Amygdala (tissue), 56 donors: ENCODE measurements at places on chromosomes 6 and 20.

- no peak for DNase-seq
These were observed 929 bp downstream of the CDH22 start for GRCh38 chr20:46307139-46307998.

DNA sequence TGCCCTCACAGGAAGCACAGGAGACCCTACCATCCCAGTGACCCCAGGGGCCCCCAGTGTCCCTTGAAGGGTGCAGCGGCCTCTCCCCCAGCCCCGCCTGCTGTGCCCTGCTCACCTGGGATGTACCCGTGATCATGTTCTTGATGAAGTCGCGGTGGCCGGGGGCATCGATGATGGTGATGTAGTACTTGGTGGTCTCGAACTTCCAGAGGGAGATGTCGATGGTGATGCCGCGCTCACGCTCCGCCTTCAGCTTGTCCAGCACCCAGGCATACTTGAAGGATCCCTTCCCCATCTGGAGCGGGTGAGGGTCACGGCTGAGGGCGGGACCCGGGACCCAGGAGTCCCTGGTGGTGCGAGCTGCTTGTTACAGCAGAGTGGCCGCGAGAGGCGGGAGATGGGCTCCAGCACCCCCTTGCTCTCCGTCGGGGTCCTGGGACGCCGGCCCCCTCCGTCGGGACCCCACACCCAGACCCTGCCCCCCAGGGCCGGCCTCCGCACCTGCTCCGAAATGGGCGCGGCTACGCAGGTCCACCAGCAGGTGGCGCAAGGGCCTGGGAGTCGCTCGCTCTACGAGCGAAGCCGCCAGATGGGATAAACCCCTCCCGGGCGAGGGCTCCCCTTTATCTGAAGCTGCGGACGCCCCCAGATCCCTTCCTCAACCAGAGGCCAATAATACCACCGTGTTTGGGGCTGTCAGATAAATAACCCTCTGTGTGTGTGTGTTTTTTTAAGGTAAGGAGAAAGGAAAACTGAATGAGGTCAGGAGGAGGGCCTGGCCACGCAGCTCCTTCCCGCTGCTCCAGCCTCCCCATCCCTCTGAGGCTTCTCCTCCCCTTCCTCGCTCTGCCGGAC lies 2.9 kb downstream of the EEF1A2 start:
- peak; percentile 30 for DNase-seq

DNA sequence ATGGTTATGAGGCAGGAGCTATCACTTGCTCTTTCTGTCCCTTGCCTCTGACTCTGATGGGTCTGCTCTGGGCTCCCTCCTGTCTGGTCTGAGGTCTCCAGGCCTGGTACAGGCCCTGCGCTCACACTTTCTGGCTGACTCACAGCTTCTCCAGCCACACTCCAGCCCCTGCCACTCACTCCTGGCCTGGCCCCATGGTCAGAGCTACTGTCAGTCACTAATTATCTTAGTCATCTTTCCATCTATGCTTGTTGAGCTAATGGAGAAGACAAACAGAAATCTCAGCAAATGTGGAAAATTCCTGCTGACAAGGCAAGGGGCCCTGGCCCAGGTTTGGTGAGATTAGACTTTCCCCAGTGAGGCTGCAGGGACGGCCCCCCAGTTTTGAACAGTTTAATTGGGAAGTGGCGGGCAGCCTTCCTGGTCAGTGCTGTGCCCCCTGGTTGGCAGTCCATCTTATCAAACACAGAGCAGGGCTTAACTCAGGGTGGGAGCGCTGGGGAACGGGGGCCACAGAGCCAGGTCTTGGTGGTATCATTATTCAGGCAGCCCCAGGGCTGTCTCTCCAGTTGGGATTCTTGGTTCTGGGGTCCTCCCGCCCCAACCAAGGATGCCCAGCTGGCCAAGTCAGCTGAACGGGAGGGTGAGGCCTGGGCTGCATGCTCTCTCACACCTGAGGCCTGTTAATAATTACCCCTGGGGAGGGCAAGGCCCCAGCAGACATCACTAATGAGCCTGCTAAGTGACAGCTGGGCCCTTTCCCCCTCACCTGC lies 63.4 kb downstream of the VEGFA start:
- DNase-seq, result no peak

DNA sequence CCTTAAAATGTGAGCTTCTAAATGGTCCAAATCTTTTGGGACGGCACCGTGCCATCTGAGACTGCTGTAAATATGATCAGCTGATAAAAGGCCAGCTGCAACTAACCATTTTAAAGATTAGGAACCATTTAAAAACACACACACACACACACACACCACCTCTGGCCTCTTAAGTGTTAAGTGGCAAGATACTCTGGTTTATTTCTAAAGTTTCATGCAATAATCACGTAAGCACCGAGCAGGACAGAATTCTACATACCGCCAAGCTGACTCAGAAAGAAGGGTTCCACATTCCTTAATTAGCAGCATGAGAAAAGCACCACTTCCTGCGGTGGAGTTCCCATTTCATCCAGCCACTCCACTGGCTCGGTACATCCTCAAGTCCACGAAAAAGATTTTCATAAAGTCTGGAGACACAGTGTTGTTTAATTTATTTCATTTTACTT lies 17.8 kb upstream of the ZNF217 start:
- DNase-seq, result no peak

DNA sequence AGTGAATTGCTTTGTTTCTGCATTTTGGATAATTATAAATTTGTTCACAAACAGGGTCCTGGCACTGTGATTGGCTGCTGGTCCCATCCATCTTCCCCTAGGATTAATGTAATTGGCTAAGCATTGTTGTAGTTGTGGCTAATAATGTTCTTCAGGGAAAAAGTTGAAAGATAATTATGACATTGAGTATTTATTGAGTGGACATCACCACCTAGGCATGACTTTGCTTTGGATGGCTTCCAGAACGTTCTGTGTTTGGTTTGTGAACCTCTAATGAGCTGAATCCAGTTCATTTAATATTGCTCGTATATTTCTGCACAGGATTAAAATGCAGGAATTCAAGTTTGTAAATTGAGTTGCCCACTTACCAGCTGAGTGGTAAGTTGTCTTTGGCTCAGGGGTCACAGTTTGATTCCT lies 55.1 kb downstream of the ARID1B start:
- DNase-seq, result no peak

- no peak for DNase-seq
These were observed 9.5 kb downstream of the CNKSR3 start for GRCh38 chr6:154500769-154501577.

GRCh38 chr20:37986044-37986858 lies 47.0 kb downstream of the TTI1 start:
- DNase-seq, result no peak

DNA sequence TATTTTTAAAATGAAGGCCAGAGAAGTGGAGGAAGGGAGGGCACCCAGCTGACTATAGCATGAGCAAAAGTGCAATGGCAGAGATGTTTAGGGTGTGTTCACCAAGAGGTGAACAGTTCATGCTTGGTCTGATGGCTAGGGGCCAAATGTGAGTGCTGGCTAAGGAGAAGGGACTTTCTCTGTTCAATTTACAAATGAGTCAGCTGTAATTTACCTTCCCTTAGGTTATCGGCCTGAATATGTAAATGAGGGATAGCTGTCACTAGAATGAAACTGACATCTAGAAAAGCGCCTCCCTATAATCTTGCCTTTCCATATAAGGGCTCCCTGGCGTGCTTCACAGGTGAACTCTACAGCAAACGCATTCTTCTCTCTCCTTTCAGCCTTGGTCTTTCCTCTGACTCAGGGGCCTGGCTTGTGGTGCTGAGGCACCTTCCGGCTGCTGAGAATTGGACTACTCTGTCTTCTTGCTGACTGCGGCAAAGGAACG lies 114.7 kb upstream of the BACH2 start:
- DNase-seq, result no peak

DNA sequence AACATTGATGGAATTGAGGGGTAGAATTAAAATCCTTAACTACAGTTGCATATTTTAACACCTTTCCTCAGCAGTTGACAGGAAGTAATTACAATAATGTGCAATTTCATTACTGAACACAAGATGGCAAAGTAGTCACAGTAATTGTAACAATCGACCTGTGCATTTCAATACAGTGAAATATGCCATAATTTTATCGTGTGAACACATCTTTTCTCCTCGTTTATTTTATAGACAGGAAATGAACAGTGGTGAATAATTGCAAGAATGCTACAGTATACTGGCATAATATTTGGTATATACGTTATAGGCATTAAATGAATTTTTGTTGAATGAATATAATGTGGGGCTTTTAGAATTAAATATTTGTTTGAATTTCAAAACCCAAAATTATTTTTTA lies 25.0 kb downstream of the CYB5R4 start:
- no peak for DNase-seq

DNA sequence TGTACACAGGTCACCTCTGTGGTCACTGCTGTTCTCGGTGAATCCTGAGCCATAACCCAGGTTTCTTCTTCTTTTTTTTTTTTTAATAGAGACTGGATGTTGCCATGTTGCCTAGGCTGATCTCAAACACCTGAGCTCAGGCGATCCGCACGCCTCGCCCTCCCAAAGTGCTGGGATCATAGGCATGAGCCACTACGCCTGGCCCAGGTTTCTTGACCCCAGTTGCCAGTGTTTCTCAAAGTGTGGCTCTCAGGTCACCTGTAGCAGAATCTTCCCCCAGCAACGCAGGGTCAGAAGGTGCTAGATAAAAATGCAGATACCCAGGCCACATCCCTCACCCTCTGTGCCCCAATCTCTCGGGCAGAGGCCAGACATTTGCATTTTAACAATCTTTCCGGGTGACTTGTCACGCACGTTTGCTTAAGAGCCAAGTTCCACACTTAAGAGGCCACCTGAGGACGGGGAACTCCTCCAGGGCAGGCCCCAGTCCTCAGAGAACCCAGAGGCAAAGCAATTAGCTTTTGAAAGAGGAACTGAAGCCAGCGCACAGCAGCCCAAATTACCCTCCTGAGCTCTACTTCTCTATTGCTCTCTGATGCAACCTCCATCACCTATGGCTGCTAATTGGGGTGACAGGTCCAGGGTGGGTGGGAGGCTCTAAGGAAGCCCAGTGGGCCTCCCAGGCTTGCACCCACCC lies 81.8 kb downstream of the NFATC2 start:
- DNase-seq, result no peak

DNA sequence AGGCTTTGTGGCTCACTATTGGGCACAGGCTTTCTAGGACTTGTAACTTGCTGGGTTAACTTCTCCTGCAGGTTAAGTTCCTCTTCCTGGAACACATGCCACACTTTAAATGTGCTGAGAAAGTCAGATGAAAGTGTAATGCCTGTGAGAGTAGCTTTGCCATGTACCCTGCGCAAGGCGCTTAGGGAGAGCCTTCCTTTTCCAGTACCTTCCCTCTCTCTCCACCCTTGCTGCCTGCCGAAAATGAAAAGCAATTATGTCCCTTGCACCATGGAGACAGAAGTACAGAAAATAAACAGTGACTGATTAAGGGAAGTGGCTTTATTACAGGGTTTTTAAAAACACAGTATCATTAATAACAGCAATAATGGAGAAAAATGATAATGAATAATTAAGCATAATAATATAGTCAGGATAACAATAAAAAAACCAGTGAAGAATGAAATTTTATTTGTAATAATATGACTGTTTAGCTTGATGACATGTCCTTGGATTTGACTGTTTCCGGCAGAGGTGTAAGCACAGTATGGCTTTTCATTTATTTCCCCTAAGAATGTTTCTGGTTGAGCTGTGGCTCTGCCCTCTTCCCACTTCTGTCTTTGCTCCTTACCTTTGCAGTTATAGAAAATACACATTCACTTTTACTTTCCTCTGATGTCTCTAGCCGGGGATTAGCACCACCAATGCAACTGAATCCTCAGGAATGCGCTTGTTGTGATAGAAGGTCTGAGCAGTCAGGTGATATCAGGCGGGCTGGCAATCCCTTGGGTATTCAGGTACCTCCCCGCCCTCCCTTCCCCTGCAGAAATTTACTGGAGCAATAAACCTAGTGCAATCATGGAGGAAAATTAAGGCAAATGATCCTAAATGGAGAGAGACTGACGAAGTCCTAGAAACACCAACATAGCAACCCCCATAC lies 472.3 kb upstream of the CITED2 start:
- DNase-seq, result no peak

GRCh38 chr6:16158943-16159557 lies 30.2 kb downstream of the MYLIP start:
- peak; percentile 20 for DNase-seq

DNA sequence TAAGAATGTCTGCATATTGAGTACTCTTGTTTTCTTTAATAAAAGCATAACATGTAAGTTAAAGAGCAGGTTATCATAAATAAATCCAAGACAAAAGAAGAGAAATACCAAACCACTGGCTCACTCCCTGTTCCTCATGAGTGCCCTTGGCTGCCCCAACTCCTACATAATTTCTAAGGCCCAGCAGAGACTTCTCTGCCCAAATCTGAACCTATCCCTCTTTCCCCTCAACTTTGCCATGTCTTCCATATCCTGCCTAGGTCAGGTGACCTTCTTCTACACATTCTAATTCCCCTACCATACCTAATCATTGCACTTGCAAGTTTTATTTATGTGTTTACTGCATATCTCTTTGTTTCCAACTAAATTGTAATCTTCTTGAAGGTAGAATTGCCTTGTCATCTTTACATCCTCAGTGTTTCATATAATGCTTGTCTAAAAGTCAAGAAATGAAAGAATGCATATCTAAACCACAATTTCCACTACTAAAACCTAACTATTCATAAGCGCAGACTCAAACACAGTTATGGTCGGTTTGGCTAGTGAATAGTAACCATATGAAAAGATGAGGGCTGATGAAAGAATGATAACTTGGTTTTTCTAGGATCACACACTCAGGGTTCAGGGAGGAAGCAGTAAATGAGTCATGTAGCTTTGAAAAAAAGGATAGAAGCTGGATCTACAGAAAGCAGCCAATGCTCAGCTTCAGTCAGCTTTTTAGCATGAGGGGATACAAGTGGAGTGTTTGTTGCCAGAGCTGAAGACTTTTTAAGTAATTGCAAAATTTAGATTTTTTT lies 53.3 kb upstream of the EYA4 start:
- no peak for DNase-seq

DNA sequence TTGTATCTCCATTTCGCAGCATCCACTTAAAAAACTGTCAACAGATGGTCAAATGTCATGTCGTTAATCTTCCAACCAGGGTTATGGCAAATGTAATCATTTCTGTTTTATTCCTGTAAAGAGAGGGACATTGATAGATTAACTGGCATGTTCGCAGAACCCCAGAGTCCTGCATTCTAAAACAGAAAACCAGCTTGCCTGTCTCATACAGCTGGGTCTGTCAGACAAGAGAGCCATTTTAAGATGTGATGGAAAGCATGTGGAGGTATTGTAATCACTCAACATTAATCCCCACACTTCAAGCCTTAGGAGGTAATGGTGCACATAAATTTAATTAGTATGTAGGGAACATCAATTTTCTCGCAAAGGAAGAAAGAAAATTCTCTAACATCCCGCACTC lies 4.4 kb downstream of the SMLR1 start:
- DNase-seq, result no peak

GRCh38 chr6:83860782-83861495 lies 1.4 kb downstream of the CYB5R4 start:
- DNase-seq, result no peak

DNA sequence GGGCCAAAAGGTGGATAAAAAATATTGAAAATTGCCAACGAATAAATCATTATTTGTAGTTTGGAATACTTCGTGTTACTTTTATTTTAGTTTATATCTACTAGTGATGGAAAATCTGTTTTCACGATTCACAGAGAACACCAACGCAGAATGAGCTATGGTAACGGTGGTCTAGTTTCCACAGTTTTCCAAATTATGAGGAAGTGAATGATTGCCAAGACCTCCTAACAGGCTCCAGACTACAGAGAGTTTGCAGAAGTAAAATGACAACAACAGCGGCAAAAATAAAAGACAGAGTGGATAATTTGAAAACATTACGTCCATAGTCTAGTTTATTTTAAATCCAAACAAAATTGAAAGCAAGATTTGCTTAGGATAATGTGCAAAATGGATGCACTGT lies 57.0 kb upstream of the AIG1 start:
- DNase-seq, result no peak

- DNase-seq, result no peak
These were observed 532 bp upstream of the PM20D2 start for GRCh38 chr6:89145091-89145955.
